Dermis blood vessel endothelial cell (primary cell): ENCODE measurements at places on chromosomes 3 and 15.

DNA sequence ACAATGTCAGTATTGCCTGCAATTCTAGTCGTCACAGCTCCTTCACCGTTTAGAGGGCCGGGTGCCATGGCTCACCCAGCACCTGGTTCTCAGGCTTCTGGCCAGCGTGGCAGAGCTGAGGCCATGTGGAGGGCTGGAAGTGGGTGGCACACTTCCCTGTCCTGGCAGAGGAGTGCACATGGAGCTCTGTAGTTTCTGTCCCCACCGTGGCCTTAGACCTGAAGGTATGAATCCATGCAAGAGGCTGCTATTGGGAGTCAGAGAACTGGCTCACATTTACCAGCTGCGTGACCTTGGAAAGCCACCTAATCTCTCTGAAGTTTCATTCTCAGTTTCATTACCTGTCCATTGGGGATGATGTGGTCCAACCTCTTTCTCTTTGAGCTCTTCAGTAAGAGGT, 22.2 kb downstream of the EPHB1 start:
- DNase-seq, result no peak

- peak; percentile 7 for DNase-seq
Measured at GRCh38 chr15:100570275-100570674, 31.7 kb downstream of the LINS1 start.

DNA sequence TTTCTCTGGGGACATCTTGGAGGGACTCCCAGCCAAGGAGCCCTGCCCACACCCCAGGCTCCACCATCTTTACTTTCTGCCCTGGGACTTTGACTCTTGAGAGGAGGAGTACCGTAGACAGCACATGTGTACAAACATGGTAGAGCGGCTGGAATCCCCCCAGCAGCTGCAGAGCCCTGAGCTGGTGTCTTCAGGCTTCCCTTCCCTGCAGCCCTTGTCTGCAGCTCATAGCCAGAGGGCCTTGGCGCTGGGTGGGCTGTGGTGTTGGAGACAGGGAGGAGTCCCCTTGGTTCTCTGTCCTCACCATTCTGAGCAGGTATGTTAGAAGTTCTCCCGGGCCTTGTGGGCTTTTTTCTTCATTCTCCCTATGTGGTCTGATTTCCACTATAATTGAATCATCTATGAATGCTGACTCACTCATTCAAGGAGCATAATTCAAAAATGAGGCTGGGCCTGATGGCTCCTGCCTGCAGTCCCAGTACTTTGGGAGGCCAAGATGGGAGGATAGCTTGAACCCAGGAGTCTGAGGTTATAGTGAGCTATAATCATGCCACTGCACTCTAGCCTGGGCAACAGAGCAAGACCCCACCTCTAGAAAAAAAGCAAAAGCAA, 97.8 kb upstream of the MEF2A start:
- DNase-seq, result no peak

- no peak for DNase-seq
Measured at GRCh38 chr3:168068346-168068745, 27.4 kb downstream of the GOLIM4 start.

DNA sequence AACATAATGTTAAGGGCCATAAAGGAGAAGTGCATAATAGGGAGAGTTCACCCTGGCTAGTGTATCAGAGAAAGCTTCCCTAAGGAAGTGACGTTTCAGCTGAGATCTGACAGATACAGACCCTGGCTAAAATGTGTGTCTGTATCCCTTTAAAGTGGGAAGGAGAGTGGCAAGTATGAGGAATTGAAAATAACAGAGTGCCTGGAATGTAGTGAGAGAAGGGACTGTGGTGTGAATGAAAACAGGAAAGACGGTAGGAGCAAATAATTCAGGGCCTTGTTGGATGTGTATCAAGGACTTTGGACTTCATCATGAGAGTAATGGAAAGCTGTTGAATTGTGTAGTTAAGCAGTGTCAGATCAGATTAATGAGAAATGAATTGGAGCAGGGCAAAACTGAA, 30.5 kb downstream of the NEO1 start:
- no peak for DNase-seq

- DNase-seq, result no peak
Measured at GRCh38 chr3:101996832-101997231, 147.5 kb downstream of the NFKBIZ start.

DNA sequence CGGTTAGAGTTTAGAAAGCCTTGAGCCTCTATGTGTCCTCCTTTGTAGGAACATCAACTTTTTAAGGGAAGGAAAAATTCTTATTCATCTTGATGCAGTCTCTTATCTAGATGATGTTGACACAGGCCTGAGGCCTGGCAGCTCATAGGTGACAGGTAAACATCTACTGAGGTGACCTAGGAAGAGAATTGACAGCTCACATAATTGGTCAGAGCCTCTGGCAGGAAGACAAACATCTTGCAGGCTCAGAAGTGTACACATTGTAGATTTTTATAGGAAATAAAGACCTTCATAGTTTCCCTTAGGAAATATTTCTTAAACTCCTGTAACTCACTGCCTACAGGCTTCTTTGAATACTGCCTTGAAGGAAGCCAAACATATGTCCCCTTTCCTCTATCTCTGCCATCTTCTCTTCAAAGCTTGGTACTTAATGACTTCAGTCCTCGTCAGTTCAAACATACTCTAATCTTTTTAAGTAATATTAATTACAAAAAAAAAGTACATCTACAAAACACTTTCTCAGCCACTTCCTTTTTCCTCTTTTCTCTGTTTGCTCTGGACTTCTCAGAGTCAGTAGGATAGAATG, 341.3 kb downstream of the TBL1XR1 start:
- DNase-seq, result no peak

- DNase-seq, result no peak
Measured at GRCh38 chr3:24437326-24437725, 57.3 kb downstream of the THRB start.

DNA sequence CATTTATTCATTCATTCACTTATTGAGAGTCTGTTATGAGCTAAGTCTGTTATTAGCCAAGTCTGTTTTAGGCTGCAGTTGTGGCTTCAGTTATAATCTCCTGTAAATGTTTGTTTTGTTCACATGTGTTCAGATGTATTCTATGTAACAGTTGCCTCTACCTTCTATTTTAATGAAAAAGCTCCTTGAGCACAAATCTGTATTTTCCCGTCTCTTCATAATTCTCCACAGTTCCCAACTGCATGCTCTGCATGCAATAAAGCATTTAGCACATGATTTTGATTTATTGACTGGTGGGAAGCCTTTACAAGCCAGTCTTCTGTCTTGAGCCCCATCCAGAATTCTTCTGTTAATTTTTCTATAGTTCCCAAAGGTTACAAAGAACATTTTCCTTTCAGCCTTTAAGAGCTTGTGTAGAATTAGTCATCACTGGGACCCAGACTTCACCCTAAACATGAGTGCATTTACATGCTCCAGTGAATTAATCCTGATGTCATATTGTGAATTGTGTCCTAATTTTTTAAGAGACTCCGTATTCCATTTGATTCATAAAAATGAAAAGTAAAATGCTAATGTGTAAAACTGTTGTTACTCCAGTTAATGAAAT, 122.3 kb upstream of the NR2E3 start:
- DNase-seq, result no peak

- no peak for DNase-seq
Measured at GRCh38 chr3:44654039-44654438, 5.5 kb downstream of the ZNF35 start.

- DNase-seq, result peak; percentile 58
Measured at GRCh38 chr3:23648326-23648995, 157.3 kb upstream of the UBE2E1 start.

- no peak for DNase-seq
Measured at GRCh38 chr3:41125258-41125657, 74.0 kb upstream of the CTNNB1 start.

DNA sequence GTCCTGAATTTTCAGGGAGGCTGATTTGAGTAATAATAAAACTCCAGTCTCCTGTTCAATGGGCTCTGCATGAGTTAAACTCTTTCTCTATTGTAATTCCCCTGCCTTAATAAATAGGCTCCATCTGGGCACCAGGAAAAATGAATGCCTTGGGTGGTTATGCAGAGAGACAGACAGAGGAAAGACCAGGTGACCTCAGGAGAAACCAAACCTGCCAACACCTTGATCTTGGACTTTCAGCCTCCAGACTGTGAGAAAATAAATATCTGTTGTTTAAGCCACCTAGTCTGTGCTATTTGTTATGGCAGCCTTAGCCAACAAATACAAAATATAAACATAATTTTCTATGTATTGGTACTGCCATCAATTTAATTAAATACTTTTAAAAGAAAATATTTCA, 64.8 kb upstream of the RAP2B start:
- no peak for DNase-seq

- DNase-seq, result peak; percentile 61
Measured at GRCh38 chr3:56800130-56800831, 1.5 kb downstream of the ARHGEF3 start.

DNA sequence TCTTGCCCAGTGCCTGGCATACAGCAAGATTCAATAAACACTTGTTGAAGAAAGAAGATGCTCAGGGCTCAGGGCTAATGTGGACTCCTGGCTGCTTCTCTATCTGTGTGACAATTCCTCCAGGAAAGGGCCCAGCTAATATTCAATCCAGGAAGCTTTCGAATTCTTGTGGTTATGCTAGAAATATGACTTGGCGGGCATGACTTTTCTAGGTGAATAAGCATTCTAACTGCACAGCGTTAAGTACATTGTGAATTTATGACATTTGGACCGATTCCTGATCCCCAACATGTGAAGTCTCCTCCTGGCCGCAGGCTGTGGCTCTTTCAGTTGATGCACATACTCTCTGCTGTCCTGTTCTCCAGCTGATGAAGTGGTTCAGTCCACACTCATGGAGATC, 117.0 kb downstream of the IMPG2 start:
- DNase-seq, result no peak

GRCh38 chr3:46477145-46477544, 12.4 kb upstream of the LTF start:
- DNase-seq, result no peak
